ENCODE measurements at places on chromosomes 3 and 15.

DNA sequence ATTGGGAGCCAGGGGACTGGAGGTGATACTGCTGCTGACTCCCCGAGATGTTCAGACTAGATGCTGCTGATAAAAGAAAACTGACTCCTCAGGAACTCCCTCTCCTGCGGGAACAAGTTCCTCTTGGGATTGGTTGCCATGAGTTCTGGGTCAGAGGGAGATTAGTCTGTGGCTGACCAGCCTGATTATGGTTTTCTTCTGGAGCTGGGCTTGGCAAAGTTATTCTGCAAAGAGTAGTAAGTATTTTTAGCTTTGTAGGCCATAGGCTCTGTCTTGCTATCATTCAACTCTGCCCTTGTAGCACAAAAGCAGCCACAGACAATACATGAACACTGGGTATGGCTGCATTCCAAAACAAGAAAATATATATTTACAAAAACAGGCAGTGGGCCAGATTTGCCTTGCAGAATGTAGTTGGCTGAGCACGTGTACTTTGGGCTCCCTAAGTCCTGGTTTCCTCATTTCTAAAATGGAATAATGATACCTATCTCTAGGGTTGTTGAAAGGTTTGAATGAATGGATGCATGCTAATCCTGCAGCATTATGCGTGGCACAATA, 796.8 kb downstream of the AGBL1 start:
- no peak for DNase-seq

DNA sequence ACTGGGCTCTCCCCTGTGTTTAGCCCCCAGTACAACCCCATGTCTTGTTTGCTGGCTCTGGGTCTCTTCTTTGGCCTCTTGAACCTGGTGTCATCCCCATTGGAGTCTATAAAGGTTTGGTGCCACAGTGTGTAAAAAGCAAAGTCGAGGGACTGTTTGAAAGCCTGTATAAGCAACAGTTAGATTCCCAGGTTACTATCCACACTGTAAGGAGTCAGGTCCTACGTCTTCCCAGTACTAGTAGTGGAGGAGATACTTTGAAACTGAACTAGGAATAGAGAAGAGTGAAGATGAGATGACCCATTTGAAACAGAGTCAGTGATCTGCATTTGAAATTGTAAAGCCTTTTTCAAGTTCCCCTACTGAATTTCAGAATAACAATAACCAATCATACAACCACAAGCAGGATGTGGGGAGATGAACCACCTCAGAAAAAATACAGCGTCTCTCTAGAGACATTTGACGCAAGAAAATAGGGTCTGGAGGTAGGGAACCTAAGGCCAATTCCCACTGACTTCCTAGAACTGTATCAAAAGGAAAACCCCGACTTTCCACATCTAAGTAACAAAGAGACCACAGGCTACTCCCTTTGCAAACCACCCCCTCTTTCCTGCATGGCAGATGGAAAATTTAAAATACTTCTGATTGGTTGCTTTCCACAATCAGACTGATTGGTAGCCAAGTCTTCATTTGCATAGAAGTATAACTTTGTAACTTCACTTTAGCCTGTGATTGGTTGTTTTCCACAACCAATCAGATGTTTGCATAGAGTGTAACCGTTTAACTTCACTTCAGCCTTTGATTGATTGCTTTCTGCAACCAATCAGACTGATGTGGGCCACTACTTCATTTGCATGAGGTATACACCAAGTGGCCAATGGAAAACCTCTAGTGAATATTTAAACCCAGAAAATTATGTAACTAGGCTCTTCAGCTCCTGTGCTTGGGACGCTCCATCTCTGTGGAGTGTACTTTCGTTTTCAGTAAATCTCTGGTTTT, 49.9 kb upstream of the NEDD4 start:
- DNase-seq = no peak

- no peak for DNase-seq
Measured at GRCh38 chr3:140580746-140581145, 97.1 kb upstream of the TRIM42 start.

DNA sequence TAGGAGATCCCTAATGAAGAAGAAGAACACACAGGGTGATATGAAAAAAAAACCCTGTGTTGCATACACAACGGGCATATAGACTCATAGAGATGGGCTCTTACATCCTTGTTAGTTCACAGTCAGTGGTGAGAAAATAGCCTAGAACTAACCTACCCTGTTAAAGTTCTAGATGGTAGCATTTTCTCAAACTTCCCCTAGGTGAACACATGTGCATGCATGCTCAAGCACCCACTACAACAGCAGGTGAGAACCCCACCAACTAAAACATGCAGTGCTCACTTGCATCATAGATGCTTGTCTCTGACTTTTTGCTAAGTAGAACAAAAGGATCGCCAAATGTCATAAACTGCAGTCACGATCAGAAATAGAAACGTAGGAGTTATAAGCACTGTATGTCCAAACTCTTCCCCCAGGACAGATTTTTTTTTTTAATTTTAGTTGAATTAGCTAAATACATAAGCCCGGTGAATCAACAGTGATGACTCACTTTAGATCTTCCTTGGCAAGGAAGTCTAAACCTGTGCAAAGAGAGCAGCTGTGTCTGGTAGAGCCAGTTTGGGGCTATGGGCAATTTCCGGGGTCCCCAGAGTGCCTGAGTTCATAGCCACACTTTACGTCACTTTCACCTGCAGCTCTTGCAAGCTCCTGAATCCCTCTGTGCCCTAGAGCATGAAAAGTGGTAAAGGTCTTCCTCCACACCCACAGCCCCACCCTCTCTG, 96.2 kb upstream of the SEMA6D start:
- no peak for DNase-seq

DNA sequence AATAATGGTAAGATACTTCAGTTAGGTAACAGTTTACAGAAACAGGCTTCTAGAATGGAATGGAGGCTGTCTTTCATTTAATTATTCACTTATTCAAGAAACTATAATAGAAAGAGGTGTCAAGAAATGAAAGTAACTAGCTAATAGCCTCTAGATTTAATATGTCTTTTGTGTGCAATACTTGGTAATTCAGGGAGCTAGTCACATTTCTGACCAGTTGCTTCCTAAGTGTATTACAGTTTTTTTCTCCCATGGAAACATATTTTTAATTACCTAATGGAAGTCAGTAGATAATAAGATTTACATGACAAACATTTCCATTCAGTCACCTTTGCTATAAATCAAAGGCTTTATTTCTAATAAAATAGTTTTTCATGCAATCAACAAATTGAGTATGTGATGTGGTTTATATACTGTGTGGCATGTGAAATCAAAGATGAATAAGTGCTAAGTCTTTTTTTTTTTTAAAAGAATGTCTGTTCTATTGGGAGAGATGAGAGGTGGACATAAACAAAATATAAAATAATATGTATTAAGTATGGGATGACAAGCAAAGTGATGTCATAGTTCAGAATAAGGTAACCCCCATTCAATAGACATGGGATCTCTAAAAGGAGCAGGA, 985.7 kb downstream of the SQOR start:
- DNase-seq = no peak

GRCh38 chr15:25609371-25609770, 170.5 kb upstream of the UBE3A start:
- no peak for DNase-seq

DNA sequence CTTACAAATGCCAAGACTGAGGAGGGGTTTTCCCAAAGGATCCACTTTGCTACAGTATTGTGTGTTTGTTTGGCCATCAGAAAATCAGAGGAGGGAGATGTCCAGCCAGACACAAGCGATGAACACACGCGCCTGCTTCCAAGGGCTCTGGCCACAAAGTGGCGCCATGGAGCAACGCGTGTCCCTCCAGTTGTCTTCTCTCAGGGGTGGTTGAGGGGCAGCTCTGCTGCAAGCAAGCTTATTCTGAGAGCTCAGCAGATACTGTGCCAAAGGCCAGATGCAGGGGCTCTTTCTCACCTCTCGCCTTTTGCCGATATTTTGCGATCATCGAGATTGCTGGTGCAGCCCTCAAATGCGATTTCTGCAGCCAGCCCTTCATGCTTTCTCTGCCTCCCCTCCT, 88.9 kb upstream of the OSBPL11 start:
- DNase-seq = peak; percentile 3

- DNase-seq = peak; percentile 17
Measured at GRCh38 chr3:113018536-113019181, 27.9 kb downstream of the GTPBP8 start.

DNA sequence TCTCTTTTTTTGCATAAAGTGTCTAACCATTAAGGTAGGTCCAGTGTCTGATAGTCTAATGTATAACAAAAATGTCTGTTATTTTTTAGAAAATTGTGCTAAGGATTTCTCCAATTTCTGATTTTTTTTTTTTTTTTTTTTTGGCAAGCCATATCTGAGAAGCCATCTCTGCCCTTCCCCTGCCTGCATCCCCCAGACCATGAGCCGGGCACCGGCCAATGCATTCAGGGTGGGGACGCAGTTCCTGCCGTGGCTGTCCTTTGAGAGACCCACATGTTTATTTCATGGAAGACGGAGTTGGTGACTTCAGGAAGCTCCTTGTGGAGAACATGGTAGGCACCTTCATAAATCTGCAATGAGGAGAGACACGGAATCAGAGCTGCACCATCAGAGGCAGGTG, 19.2 kb downstream of the ABTB1 start:
- DNase-seq = no peak

- DNase-seq = no peak
Measured at GRCh38 chr3:148856384-148856783, 8.7 kb upstream of the CPA3 start.

DNA sequence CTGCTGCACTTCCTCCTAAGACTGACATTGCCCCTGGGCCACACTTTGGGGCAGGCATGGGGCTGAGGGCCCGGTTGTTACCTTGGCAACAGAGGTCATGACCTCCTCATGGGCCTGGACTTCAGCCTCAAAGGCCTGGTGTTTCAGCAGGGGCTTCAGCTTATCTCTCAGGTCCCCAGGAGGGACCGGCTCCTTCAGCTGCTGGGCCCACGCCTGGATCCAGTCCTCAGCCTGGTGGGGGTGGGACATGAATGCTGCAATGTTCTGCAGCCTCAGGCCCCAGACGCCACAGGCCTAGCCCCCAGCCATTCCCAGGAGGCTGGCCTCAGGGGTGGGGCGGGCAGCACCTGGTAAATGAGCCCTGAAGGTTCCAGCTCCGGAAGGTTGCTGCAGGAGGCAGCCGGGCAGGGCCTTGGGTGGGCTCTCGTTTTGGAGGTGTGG, 27.6 kb downstream of the SPTBN5 start:
- DNase-seq = no peak

DNA sequence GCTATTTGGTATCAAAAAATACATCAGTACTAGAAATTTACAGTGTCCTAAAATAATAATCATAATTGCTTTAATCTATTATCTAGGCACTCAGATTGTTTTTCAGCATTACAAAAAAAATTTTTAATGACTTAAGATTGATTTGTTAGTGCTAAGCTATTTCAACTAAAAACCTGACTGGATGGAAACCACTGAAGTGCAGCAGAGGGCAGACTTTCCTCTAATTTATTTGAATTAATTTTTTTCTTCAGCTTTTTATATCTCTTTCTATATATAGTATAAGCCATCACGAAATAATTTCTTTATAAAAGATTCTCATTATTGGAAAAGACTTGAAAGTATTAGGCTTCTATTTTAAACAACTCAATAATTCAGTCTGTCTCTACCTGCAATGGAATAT, 131.4 kb downstream of the IQCH start:
- DNase-seq = no peak

- no peak for DNase-seq
Measured at GRCh38 chr3:78823434-78823833, 944.4 kb downstream of the ROBO1 start.

DNA sequence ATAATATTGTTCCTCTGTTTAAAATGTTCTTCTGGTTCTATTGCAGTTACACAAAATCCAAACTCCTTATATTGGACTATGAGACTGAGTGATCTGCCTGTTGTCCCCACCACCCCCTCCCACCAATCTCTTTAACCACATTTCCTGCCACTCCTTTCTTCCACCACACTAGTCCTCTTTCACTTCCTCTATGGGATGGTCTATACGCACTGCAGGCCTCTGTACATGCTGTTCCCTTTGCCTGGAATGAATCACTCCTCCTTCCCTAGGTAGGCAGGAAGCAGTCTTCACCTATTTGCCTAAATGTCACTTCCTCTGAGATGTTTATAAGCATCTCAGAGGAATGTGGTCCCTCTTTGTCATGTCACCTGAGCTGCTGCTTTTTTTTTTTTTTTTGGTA, 4.0 kb downstream of the MAP2K1 start:
- DNase-seq = no peak

- DNase-seq = no peak
Measured at GRCh38 chr3:172190980-172191379, 151.6 kb downstream of the FNDC3B start.

DNA sequence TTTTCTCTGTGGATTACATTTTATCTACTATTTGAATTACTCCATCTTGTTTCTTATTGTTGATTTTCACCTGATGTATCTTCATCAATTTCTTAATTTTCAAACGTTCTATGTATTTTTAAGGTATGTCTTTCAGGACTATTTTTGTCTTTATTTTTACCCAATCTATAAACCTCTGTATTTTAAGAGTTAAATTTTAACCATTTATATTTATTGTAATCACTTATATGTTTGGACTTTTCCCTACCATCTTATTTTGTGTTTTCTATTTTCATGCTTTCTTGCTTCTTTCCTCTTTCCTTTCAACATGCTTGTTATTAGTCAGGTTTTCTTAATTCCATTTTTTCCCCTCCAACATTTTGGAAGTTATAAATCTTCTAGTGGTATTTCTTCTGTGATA, 49.5 kb upstream of the NR2E3 start:
- DNase-seq = no peak

DNA sequence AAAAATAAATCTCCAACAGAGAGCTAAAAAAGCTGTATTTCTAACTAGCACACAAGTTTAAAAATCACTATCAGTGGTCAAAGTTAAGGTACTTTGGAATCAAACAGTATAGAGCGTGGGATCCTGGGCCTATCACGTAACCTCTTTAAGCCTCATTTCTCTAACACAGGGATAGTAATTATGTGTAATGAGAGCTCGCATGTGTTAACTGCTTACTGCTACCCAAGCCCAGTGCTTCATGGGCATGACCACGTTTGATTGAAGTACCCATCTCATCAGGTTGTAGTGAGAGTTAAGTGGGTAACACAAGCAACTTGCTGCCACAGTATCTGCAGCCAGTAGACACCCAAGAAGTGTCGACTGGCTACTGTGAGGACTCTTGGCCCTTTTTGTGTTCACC, 28.2 kb upstream of the NOX5 start:
- no peak for DNase-seq

GRCh38 chr3:124588794-124589193, 141.5 kb upstream of the UMPS start:
- no peak for DNase-seq

GRCh38 chr3:55327131-55327920, 159.8 kb downstream of the WNT5A start:
- DNase-seq = no peak

- DNase-seq = no peak
Measured at GRCh38 chr3:182000447-182000846, 288.7 kb downstream of the SOX2 start.

- DNase-seq = no peak
Measured at GRCh38 chr3:109050591-109051167, 67.3 kb downstream of the MORC1 start.

- DNase-seq = no peak
Measured at GRCh38 chr15:99504071-99504822, 61.5 kb upstream of the MEF2A start.

- no peak for DNase-seq
Measured at GRCh38 chr3:115825046-115825445, 201.7 kb downstream of the GAP43 start.

Data from left renal cortex interstitium (tissue), 4 donors.